Ascending aorta (tissue), 2 donors: ENCODE measurements at places on chromosomes 5 and 9.

DNA sequence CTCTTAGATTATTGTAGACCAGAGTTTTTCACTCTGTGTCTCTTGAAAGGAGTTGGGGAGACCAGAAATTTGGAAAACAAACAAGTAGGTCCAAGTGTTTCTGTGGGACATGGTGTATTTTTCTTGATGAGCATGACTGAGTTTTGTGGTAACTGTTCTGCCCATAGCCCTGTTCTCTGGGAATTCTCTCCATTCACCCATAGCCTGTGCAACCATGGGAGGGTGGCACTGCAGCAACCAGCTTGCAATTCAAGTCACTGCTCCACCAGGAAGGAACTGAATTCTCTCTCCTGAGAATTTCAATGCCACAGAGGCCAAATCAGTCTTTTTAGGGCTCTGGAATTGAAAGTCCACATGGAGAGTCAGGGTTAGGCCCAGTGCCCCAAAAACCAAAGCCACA is 475.3 kb upstream of the TRPC7 start:
- DNase-seq, result no peak

- DNase-seq, result peak; percentile 41
Observed at GRCh38 chr5:135439231-135440205, 7.6 kb downstream of the DCANP1 start.

GRCh38 chr5:73763300-73764032 is 137.5 kb downstream of the ARHGEF28 start:
- DNase-seq, result no peak

DNA sequence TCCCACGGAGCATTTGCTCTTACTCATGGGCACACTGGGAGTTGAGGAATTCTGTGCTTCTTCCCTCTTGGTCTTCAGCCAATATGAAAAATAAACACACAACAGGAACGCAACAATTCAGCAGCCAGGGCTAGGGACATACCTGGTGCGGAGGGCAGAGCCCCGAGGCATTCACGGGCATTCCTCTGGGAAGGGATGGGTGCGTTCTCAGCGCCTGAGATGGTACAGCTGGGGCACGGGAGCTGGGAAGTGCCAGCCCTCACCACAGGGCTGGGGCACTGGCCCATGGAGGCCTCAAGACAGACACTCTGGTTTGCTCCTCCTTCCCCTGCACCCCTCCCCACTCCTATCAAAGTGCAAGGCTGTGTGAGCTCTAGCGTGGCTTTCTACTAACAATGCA is 2.1 kb downstream of the SLC6A3 start:
- no peak for DNase-seq

DNA sequence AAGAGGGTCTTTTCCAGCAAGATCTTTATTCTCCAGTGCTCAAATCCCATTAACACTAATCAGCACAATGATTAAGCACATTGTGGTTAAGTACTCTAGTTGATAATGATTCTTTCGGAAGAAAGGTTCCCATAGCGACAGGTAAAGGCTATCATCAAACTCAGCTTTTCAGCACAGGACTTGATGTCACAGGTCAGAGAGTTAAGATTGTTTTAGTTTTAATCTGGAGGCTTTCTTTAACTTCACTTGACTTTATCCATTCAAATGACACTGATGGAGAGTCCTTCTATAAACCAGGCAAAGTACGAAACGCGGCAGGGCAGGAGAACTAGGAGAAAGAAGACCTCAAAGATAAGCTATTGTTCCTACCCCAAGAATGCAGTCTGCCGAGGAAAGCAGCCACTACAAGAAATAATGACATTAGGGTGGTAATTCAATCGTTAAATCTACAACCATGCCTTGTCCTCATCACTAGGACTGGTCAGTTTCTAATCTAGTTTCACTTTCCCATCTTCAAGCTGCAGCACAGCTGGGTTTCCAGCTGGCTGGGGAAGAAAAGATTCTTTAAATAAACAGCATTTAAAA is 4.6 kb downstream of the NRG2 start:
- DNase-seq, result no peak

DNA sequence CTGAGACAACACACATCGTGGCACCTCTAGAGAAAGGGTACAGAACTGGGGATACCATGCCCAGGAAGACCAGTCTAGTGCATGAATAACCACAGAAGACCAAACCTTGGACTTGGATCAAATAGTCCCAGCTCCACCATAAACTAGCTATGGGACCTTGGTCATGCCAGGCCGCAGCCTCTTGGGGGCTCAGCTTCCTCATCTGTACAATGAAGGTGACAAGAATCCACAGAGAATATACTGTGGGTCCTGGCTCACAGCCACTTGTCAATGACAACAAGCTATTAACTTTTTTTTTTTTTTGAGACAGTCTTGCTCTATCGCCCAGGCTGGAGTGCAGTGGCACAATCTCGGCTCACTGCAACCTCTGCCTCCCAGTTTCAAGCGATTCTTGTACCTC is 3.9 kb downstream of the KYAT1 start:
- no peak for DNase-seq

DNA sequence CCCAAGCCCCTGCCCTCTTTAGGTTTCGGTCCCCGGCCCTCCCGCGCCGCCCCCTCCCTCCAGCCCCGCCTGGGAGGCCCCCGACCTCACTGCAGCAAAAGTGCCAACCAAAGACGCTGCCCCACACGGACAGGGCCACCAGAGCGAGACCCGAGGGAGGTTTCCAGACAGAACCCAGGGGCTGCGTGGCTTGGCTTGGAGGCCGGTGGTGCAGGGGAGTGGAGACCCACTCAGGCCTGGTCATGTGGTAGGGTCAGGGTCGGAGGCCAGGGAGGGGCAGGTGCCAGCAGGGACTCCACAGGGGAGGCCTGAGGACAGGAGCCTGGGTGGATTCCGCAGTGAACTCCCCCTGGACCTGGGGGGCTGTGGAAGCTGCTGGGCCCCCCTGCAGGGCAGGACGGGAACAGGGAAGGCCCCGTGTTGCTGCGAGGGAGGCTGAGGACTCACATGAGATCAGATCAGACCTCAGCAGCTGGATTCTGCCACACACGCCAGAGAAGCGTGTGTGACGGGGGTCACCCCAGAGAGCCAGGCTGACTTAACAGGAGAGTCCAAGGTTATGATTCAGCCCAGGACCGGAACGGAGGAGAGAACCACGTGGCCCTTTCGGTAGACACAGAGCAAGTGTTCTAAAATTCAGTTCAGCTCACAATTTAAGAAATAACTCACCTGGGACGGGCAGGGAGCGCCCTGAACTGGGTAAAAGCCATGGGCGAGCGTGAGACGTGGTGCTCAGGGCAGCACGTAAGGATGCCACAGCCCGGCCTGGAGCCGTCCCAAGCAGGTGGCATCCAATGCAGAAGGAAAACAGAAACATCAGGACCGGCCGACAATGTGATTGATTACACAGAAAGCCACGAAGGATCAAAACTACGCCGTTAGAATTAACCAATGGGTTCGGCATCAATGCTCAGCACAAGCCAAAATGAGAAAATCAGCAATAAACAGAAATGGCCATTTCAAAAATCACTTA is 38.9 kb downstream of the EXD3 start:
- DNase-seq, result peak; percentile 50

DNA sequence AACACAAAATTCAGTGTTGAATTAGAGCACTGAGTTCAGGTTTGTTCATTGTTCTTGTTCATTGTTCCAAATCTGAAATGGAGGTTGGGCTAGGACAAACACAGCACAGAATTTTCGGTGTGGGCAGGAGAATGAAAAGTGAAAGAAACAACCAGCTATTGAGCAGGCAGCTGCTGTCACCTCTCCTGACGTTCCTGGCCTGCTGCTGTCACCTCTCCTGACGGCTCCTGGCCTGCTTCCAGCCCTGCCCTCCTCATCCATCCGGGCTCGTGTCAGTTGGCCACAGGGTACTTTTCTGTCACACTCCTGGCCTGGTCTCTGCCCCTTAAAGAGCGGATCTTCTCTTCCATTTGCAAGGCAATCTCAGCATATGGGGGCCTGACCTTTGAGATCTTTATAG is 45.2 kb upstream of the CKMT2 start:
- DNase-seq, result no peak

DNA sequence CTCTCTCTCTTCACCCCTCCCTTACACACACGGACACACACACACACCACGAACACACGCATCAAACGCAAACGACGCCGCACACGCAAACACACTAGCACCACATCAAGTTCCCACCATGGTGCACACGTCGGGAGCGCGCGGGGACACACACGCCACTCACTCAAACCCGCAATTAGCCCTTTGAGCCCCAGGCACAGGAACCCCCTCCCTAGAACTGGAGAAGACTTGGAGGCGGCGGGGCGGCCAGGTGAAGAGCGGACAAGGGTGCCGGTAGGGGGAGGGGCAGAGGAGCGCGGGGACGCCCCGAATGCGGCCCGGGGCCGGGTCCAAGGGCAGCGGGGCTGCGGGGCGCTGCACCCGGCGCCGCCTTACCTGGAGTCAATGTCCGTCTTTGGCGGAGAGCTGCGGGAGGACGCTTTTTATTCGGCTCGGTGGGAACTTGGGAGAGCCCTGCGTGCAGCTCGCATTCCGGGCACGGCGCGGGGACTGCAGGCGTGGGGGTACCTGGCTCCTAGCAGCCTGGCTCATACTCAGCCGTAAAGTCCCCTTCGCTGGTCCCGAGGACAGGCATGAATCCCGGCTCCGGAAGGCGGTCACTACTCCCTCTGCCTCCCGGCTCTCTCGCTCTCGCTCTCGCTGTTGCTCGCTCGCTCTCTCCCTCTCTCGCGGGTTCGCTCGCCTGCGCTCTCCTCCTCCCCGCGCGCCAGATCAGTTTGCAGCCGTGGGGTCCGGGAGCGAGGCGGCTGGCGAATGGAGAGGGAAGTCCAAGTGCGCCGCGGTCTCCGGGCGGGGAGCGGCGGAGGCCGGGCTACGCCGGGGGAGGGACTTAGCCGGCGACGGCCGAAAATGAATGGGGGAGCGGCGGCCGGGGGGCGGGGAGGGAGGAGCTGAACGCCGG is at the start of gene BRINP1:
TSS of gene BRINP1 (minus strand) at position 755 of the 901 bp plus-strand sequence. CDS start 56,080 bp downstream, outside the sequence.
- no peak for DNase-seq

GRCh38 chr9:75152416-75152815 is 64.1 kb downstream of the OSTF1 start:
- no peak for DNase-seq

DNA sequence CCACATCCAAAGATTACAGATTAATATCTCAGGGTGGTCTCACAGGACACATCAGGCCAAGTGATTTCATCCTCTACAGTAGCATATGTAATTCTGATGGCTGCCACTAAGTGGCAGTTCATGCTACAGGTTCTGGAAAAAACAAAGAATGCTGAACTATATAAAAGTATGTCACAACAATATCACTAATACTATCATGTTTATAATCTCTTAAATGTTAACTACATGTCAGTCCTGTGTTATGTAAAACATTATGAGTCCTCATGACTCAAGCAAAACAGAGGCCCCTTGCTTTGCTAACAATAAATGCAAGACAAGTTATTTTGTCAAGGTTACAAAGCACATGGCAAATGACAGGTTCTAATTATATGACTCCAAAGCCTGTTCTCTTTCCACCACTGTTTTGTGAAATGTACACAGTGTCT is 233.2 kb downstream of the FBXL17 start:
- no peak for DNase-seq

GRCh38 chr5:132556153-132556762 is 519 bp upstream of the RAD50 start:
- DNase-seq, result no peak

- DNase-seq, result no peak
Observed at GRCh38 chr5:15992918-15993317, 186.7 kb downstream of the MARCHF11 start.

- no peak for DNase-seq
Observed at GRCh38 chr5:116771466-116772151, 197.0 kb upstream of the SEMA6A start.
